Globus pallidus (tissue), 1 donor: ENCODE measurements at places on chromosomes 6 and 20.

DNA sequence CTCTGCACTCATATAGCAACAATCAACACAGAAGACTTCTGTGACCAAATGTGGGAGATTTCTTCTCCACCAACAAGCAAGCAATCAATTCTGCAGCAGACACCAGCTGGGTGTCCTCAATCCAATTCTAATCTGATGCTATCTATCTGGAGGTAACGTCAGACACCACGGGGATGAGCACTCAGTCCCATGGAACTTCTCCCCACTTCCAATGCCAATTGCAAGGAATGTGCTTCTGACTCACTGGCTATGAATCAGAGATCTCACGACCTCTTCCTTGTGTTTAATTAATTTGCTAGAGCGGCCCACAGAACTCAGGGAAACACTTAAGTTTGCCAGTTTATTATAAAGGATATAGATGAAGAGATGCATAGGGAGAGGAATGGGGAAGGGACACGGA is 103.5 kb upstream of the SIRPG start:
- DNase-seq, result no peak

- DNase-seq, result no peak
These were observed 3.8 kb downstream of the COL12A1 start for GRCh38 chr6:75201901-75202672.

DNA sequence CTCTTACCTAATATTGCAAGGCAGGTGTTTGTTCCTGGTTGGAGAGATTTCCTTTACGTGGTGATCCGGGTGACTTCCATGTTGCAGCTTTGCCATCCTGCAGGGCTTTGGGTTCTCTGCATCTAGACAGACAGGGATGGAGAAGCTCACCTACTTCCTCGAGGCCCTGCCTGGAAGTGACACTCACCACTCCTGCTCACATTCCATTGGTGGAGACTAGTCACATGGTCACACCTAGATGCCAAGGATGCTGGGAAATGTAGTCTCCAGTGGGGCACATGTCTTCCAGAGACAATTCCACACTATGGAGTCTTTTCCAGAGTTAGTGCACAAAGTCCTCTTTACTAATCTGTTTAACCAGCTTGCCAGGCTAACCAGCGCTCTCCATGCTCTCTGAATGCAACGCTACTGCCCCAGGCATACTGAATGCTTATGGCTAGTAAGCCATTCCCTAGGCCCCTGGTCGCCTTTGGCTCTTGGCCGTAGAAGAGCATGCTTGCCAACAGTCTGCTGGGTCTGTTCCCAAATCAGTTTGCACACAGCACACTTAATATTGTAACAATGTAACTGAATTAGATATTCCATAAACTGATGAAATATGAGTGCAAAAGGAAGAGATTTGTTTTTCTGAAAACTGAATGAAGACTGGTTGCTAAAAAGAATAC is 6.7 kb upstream of the KCNK15 start:
- DNase-seq, result peak; percentile 87

DNA sequence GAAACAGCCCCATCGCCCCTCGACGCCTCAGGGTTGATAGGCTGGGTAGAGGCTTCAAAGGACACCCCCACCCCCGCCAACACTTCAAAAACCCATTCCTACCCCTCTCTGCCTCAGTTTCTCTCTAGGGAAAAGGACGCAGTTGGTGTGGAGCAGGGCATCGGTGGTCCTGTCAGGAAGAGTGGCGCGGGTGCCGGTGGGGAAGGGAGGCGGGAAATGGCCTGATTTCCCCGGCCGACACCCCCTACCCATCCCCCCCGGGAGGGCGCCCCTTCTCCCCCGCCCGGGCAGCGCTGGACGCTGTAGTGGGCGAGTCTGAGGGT is 367 bp downstream of the NRSN2 start:
- DNase-seq, result no peak

- no peak for DNase-seq
These were observed 30.3 kb upstream of the MANEA start for GRCh38 chr6:95547043-95547442.

DNA sequence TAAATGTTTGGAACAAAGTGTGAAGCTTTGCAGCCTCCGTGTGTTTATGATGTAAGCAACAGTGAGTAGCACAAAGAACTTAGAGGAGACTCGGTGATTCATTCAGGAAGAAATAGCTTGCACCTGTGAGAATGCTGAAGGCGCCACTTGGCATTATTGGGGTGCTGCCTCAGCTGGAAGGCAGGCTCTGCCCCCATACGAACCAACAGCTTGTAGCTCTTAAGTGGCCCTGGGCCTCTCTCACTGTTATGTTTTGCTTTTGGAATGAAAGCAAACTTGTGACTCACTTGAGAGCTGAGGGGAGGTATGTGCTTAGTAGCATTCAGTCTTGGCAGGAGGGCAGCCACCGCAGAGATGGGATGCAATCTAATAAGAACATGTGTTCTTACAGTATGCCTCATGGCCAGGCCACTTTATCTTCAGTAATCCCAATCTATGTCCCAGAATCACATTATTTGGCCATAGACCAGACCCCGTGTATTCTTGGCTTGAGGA is 310.7 kb downstream of the EYA4 start:
- no peak for DNase-seq

DNA sequence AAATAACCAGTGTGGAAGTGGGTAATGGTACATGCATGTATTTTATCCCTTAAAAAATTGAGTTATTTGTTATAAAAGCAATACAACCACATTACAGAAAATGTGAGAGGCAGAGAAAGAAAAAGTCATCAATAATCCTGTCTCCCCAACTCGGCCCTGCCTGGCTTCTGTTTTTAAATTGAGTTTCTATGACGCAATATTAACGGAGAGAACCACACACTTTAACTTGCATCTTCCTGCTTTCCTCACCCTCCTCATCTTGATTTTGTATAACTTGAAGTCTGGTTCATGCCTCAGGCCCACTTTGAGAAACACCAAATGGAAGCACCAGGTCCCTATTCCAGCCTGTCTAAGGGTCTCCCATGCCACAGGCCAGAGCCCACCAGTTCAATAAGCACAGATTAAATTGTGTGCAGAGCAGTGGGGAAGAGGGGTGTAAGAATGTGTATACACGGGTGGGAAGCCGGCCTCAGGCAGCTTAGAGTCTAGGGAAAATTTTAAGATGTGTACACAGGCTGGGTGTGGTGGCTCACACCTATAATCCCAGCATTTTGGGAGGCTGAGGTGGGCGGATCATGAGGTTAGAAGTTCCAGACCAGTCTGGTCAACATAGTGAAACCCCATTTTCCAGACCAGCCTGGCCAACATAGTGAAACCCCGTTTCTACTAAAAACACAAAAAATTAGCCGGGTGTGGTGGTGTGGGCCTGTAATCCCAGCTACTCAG is 15.9 kb downstream of the KCNK5 start:
- DNase-seq, result no peak

DNA sequence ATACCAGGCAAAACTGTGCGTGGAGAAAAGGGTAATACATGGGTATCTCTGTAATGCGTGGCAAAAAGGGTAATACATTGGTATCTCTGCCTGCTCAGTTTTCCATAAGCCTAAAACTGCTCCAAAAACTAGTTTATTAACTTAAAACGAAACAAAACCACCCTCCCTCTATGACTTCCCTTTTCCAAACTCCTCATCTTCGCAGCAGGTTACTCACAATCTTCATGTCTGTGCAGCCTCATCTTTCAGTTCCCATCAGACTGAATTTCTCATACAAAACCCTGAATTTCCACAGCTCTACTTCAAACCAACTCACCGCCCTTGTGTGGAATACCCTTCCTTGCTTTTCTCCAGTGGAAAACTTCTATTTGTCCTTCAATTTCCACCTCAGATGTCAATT is 199.4 kb downstream of the PHACTR1 start:
- no peak for DNase-seq

GRCh38 chr20:34600892-34601653 is 42.6 kb downstream of the MAP1LC3A start:
- DNase-seq, result no peak

DNA sequence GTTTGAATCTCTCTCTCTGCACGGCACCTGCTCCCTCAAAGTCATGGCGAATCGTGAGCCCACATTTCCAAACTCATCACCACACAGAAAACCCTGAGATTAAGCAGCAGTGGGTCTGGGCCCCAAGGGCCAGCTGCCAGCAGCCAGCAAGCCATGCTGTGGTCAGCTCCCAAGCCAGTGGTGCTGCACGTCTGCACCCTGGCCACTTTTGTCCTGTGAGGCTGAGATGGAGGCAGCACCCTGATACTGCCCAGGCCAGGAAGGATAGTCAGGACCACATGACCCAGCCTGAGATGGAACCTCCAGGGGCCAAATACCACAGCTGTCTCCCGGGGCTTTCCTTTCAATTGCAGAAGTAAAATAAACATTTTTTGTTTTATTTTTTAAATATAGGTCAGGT is 93.9 kb downstream of the PRND start:
- DNase-seq, result no peak

DNA sequence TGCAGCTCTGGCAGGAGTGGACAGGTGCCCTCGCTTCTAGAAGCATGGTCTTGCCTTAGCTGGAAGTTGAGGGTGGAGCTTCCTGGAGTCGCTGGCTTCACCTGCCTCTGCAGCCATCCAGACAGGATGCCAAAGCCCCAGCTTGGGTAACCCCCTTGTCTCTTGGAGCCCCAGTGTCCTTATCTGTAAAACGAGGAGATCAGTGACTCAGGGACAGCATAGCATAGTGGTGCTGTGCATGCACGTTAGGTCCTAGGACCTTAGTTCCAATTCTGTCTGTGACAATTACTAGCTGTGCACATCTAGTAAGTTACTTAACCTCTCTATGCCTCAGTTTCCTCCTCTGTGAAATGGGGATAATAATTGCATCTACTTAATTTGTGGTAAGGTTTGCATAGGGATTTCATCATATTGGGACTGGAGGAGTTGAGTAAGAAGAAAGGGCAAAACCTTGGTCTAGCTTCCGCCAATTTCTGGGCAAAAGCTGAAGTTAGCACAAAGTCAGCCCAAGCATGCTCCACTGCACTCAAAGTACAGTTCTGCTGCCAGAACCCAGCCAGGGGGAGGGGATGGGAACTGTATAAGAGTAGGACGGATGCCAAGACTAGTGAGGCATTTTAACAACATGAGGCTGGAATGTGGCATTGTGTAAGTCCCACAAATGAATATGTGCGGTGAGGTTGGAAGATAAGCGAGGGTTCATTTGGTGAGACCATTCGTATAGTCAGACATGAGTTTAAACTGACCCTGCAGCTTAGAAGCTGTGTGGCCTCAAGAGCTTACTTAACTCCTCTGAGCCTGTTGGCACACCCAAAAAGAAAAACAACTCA is 24.5 kb downstream of the TOX2 start:
- no peak for DNase-seq

DNA sequence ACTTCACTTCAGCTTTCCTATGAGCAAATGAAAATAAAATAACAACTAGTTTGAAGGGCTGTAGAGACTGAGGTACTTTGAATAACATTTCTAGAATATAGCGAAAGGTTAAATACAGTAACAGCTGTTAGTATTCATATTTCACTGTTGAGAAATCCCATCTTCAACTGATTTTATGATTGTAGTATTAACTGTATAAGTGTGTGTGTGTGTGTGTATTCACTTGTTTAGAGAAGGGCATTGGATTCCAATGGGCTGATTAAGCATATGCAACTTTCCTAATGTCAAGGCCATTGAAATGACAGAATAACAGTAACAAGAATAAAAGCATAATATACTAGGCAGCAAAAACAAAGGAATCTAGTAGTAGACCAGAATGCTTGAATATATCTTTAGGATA is 957.5 kb upstream of the EPHA7 start:
- DNase-seq, result no peak

GRCh38 chr20:22333885-22334545 is 250.4 kb downstream of the FOXA2 start:
- peak; percentile 31 for DNase-seq
